ENCODE measurements at places on chromosomes 12 and 14.

GRCh38 chr12:26831951-26832821 is 808 bp downstream of the ITPR2 start:
- DNase-seq: peak; percentile 44

- no peak for DNase-seq
Measured at GRCh38 chr12:49039421-49040363, 20.9 kb downstream of the KMT2D start.

GRCh38 chr14:25006961-25007795 is 42.8 kb downstream of the STXBP6 start:
- peak; percentile 27 for DNase-seq

- DNase-seq: no peak
Measured at GRCh38 chr14:65167072-65167645, 64.8 kb upstream of the MAX start.

DNA sequence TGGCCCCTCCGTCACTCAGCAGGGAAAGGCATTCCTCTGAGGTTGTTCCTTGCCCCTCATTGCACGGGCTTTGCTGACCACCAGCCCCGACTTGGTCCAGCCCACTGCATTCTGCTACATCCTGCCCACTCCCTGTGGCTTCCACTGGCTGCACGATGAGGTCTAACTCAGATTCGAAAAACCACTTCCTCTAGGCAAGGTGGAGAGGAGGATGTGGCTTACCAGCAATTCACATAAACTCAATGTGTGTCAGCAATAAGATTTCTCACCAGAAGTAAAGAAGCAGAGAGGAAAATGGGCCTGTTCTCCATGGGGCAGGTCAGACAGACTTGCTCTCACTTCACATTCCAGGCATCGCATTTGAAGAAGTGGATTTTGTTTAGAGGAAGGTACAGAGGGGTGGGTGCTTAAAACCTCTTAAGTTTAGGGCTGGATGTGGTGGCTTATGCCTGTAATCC is 14.7 kb downstream of the GPR68 start:
- DNase-seq: no peak

GRCh38 chr14:69913686-69914085 is 34.5 kb downstream of the SMOC1 start:
- DNase-seq: no peak

DNA sequence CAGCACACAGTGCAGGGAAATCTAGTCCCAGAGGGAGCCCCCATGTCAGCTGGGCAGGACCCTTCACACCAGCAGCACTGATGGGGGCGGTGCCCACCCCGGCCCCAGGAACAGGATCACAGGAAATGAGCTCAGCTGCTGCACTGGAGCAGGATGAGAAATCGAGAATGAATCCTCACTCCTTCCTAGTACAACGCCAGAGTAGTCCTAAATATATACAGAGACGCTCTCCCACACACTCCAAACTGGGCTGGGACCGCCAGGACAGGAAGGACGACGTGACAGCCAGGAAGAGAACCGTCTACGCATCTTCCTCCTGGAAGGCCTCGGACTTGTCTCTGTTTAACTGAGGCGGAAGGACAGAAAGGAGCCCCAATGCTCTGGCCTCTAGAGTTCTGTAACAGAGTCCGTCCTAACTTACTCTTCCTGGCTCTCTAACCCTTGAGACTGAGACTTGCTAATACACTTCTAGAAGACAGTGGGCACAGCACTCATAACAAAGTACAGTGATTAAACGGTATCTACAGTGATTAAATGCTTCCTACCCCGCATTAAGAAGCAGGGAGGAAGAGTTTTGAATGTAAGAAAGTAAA is 33.4 kb downstream of the CDC42BPB start:
- DNase-seq: no peak

DNA sequence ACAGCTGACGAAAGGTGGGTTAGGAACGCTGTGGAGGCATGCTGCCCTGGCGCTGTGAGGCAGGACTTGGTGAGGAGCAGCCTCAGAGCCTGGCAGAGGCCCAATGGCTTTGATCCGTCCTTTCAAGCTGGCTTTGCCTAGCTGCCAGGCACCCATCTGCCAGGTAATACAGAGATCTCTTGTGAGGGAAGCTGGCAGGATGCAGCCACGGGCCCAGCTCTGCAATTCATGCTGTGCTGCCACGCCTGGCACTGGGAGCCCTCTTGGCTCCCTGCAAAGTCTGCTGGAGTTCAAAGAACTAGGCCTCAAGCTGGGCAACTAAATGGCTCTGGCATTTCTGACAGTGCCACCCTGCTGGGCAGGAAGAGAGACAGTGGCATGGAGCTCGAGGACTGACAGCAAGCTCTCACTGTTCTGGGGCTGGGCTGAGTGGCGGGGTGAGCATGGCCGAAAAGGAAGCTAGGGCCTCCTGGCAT is 18.7 kb downstream of the IQSEC3 start:
- DNase-seq: no peak

DNA sequence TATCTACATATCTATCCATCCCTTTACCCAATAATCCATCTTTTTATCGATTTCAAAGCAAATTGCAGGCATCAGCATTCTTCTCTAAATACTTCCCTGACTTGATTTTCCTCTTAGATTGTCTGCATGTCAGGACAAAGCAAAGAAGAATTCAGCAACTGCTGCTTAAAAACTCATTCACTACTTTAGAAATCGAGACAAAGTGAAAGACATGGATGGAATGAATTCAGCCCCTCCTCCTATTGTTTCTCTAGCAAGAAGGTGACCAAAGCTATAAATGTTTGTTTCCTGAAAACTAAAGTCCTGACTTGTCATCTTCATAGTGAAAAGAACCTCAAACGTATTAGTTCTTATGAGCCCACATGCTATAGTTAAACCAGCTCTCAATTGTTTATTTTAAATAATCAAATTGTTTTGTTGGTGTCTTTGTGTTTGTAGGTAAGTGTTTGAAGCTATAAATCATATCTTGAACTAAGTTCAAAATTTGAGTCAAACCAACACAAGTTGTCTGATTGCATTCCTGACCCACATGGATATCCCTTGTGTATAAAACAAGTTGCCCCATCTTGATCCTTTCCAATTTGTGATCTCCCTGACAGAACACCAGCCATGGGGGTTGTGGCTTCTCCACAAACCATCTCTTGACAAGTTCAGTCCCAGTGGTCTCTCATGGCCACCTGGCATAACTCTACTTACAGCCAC is 58.6 kb upstream of the ARHGAP5 start:
- DNase-seq: no peak
